ENCODE measurements at places on chromosomes 1 and 21.

GRCh38 chr1:226588484-226588883 lies 39.9 kb downstream of the STUM start:
- no peak for DNase-seq

- no peak for DNase-seq
Measured at GRCh38 chr1:50060279-50060678, 36.5 kb upstream of the AGBL4 start.

- DNase-seq = no peak
Measured at GRCh38 chr1:24351247-24351646, 32.1 kb downstream of the GRHL3 start.

GRCh38 chr21:43321111-43321510 lies 105.8 kb downstream of the SIK1 start:
- DNase-seq = no peak

- no peak for DNase-seq
Measured at GRCh38 chr1:95854457-95854856, 620.4 kb downstream of the RWDD3 start.

GRCh38 chr1:183896466-183897048 lies 91.6 kb downstream of the RGL1 start:
- DNase-seq = no peak

DNA sequence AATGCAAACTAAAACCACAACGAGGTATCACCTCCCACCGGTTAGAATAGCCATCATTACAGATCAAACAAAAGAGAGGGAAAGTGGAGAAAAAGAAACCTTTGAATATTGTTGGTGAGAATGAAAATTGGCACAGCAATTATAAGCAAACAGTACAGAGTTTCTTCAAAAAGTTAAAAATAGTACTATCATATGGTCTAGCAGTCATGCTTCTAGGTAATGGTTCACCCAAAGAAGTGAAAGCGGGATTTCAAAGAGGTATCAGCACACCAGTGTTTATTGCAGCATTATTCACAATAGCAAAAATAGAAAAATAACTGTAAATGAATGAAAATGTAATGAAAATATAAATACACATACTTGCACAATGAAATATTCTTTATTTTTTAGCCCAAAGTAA lies 8.2 kb downstream of the OR2T10 start:
- DNase-seq = no peak

GRCh38 chr1:40024671-40025070 lies 15.9 kb upstream of the CAP1 start:
- DNase-seq = no peak

DNA sequence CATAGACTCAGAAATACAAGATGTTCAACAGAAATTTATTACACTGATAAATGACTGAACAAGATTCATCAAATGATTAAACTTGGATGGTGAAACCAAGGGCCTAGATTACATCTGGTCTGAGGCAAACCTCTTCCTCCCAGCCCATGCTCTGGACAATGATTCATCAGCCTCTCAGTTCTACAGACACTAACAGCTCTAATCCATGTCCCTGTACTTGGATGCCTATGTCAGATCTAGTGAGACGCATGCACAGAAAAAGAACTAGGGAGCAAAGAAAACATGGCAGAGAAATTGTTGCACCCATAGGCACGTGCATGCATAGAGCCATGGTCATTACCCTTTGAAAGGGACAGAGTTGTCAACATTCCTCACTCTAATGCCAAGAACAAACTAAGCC lies 250.1 kb downstream of the KCNH1 start:
- no peak for DNase-seq

DNA sequence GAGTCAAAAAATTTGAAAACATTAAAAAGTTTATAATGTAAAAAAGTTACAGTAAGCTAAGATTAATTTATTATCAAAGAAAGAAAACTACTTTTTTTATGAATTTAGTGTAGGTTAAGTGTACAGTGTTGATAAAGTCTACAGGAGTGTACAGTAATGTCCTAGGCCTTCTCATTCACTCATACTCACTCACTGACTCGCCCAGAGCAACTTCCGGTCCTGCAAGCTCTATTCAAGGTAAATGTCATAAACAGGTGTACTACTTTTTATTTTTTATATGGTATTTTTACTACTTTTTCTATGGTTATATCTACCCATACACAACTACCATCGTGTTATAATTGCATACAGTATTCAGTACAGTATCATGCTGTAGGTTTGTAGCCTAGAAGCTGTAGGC lies 49.6 kb downstream of the TBX19 start:
- DNase-seq = no peak

GRCh38 chr1:88150330-88150729 lies 533.7 kb upstream of the PKN2 start:
- no peak for DNase-seq

- DNase-seq = no peak
Measured at GRCh38 chr1:207084232-207084631, 4.4 kb upstream of the C4BPB start.
